ENCODE measurements at places on chromosomes 7 and 10.

GRCh38 chr10:14648005-14648765 is 126.5 kb downstream of the FAM107B start:
- DNase-seq, result peak; percentile 47

DNA sequence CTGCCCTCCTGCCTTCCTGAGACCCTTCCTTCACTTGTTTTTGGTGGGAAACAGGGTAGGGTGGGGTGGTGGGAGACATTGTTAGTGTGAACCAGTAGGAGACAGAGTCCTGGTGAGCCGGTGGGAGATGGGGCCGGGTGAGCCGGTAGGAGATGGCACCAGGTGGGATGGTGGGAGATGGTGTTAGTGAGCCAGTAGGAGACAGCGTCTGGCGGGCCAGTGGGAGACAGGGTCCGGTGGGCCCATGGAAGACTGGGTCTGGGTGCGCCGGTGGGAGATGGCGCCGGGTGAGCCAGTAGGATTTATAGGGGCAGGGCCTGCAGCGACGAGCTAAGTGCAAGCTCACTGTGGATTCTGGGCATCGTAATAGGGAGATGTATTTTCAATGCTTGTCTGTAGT is 116.8 kb downstream of the TRRAP start:
- DNase-seq, result no peak

- DNase-seq, result no peak
Observed at GRCh38 chr7:36280840-36281812, 108.5 kb upstream of the ANLN start.

- no peak for DNase-seq
Observed at GRCh38 chr7:17530741-17531421, 232.4 kb downstream of the AHR start.

- no peak for DNase-seq
Observed at GRCh38 chr10:125156739-125157480, 3.5 kb downstream of the CTBP2 start.

DNA sequence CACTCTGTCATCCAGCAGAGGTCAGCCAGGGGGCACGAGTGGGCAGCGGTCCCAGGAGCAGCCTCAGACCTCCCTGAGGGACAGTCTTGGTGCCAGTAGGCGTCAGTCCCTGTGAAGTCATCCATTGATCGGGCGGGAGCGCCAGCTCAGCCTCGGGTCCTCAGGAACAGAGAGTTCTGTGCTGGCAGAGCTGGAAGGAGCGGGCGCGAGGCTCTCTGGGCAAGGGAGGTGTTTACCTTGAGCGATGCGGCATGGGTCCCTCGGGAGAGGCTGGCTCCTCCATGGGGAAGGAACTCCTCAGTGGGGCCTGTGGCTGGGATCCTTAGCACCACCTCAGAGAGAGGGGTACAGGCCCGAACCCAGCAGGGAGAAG is 101.1 kb upstream of the PPIF start:
- DNase-seq, result no peak

GRCh38 chr10:111084366-111085255 is 7.8 kb downstream of the ADRA2A start:
- no peak for DNase-seq

DNA sequence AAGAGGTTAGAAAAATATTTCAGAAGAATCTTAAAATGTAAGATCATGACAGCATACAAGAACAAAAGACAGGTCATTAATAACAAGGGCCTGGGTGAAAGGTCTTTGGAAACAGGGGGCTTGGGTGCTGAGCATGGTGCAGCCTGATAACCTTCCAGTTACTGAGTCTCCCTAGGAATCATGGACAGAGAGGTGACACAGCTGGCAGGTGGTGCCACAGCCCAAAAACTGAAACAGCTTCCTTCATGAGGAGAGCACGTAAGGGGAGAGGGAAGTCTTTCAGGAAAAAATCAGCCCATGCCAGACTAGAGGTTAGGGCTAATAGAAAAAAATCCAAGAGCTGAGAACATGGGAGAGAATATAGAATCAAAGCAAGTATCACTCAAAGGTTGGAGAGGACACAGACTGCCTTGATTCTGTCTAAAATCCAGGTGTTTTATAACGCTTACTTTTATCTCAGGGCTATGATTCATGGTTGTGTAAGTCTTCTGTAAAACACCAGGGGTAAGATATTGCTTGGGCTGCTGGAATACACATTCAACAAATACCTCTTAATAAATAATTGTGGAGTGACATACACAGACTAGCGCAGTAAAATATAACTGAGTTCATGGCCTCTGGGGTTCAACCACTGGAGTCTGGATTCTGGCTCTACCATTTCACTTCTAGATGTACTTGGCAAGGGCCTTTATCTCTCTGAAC is 88.1 kb downstream of the SEMA3C start:
- no peak for DNase-seq

GRCh38 chr10:89163265-89163995 is 43.7 kb downstream of the CH25H start:
- DNase-seq, result peak; percentile 42

DNA sequence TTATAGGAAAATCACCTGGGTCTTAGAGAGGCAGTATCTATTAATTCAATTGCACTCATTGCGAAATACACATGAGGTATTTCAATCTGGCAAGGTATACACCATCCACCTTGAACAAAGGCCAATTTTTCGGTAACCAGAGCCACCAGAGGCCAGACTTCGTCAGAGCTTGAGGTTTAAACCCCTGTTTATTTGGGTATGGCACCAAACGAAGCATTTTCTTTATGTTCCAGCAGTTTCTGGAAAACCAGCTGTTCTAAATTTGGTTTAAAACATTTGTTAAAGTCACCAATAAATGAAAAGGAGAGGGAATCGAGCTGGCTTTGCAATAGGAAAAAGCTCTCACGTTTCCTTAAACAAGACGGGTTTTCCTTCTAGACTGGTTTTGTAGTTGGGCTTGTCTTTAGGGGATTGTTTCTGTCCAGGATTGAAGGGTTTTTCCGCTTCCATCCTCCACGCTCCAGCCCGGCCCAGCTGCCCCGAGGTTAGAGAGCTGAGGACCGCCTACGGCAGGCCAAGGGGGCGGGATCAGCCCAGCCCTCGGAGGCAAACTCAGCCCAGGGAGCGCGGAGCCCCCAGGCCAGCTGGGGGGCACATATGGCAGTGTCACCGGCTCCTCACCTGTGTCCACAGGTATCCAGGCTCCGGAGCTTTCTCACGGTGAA is 539.4 kb upstream of the MGMT start:
- no peak for DNase-seq

GRCh38 chr7:3013975-3014792 is 29.5 kb downstream of the CARD11 start:
- DNase-seq, result no peak

DNA sequence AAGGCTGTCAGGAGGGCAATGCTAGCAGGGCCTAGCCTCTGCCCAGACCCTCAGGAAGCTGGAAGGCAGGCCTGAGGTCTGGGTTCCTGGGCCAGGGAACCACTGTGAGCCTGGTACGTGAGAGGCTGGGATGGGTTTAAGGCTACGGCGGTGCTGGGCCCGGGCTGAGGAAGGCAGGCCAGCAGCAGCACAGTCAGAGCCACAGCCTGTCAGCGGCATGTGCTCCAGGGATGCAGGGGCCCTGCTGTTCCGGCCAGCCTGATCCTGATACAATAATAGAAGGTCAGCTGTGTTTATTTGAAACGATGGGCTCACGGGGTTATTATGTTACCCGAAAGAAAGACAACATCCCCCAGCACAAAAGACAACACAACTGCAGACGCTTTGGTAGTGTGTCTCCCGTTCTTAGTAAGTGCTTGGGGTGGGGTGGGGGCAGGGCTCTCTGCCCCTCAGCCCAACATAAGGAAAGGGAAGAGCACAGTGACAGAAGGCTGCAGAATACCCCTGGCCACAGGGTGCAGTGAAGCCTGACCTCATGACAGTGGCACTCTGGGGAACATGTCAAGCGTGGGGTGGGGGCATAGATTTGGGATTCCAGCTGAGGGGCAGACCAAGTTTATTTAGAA is 95.0 kb downstream of the COL13A1 start:
- no peak for DNase-seq

DNA sequence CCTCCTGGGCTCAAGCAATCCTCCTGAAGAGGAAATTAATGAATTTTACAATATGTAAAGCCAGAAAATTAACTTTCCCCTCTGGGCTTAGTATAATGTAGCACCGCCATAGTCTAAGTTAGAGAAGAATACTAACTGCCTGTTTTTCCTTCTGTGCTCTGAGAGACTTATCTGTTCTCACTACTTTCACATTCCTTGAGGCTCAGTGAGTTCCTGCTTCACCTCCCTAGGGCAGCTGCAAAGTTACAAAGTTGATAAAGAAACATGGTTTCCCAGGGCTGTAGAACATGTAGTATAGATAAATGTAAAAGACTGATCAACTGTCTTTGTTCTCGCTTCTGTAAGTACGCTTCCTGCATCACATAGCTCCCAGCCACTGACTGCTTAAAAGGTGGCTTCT is 16.0 kb upstream of the OLAH start:
- no peak for DNase-seq

DNA sequence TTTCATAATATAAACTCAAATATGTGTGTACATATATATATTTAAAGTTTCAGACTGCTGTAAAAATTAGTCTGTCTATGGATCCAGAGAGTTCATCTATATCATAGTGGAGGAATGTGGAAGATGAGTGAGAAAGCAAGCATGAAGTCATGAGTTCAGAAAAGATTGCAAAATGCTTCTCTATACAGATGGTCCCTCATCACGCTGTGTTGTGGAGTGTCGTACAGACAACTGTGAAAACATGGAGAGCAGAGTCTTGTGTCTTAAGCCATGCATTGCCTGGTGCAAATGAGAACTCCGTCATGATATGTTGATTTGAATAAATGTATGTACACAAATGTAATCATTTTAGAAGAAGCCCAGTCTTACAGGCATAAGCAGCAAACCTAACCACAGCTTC is 316.9 kb downstream of the CNTNAP2 start:
- DNase-seq, result no peak

- no peak for DNase-seq
Observed at GRCh38 chr10:111118758-111119157, 41.9 kb downstream of the ADRA2A start.

GRCh38 chr10:52951824-52952223 is 179.2 kb upstream of the MBL2 start:
- no peak for DNase-seq

DNA sequence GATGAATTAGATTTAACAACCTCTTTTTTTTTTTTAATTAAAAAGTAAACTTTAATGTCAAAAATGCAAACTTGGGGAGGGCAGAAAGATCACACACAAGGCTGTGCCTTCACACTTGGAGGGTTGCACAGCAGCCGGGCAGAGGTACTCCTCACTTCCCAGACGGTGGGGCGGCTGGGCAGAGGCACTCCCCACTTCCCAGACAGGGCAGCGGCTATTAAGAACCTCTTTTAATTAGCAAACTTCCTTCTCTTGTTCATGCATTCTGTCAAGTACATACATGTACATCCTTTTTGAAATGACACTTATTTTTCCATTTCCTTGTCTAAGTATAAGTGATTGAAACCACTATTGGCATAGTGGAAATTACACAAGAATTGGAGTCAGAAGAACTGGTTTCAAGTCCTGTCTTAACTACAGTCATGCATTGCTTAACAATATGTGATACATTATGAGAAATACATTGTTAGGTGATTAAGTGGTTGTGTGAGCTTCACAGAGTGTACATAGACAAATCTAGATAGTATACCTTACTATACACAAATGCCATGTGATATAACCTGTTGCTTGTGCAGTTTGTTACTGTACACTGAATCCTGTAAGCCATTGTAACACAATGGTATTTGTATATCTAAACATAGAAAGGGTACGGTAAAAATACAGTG is 26.5 kb downstream of the BTRC start:
- DNase-seq, result no peak

GRCh38 chr7:128075242-128076095 is 44.2 kb upstream of the LRRC4 start:
- no peak for DNase-seq

DNA sequence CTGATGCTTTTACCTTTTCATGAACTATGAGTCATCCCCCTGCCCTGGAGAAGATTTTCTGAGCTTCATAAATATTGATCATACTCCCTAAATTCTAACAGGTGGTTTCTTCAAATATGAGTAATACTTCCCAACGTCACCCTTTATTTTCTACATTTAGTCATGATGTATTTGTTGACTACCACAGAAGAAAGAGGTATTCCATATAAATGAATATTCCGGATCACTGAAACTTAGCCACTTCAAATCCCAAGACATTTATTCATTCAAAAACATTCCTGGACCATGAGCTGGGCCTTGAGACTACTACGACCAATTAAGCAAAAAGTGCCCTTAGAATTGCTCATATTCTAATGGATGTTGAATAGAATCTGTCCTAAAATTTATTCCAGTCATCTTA is 395.8 kb upstream of the NPVF start:
- no peak for DNase-seq

GRCh38 chr7:113093561-113093960 is 6.9 kb upstream of the GPR85 start:
- DNase-seq, result no peak

DNA sequence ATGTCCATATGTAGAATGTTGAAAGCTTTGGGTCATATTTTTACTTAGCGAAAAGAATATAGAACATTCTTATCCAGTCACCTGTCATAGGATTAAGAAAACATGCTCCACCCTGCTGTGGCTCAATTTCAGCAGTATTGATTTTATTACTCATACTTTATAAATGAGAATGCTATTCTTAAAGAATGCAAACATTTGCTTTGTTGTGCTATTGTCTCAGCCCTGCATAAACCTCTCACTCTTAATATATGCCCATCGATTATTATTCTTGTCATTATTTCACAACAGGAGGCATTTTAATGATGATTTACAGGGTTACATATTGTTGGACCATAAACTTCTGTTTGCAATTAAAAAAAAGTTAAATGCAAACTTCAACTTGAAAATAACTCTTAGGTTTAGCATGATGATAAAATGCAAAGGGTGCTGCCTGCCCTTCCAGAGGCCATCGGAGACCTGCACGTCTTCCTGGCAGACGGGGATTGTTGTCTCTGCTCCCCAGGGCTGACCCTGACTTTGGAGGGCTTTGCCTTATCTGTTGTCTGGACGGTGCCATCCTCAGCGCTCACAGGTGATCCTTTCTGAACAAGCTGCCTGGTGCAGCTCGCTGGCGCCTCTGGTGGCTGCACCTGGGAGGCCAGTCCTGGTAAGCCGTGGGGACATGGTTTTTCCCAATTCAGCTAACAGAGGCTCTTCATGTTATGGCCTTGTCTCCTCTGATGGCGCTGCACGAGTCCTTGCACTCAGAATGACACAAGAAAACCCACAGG is 50.0 kb upstream of the SHH start:
- DNase-seq, result no peak

- no peak for DNase-seq
Observed at GRCh38 chr7:99594948-99595745, 2.9 kb upstream of the TMEM225B start.

GRCh38 chr10:44967616-44968015 is 8.0 kb downstream of the RASSF4 start:
- no peak for DNase-seq

DNA sequence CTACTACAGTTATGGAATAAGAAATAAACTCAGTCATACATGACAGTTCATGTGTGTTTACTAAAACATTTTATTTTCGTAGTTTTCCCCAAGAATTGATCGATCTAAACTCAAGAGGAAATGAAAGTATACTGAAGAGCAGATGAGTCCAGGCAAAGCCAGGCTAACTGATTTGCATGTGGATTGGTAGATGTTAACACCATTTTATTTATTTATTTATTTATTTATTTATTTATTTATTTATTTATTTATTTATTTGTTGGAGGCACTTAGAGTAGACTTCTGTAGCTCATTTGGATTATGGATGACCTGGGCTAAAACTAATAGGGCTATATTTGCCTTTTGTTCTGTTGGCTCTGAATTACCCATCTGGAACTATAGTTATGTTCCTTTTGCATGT is 68.5 kb upstream of the DKK1 start:
- no peak for DNase-seq

Measured in stimulated activated CD8-positive, alpha-beta memory T cell treated with anti-CD3 and anti-CD28 coated beads, Interleukin-15, amount 100 ng/mL, for 48 hours (primary cell).